ENCODE measurements at places on chromosomes 7 and 10. TPM values are rescaled to one million over a fixed set of nuclear protein-coding genes. Genes with fewer than 3 reads are reported as not detected.

GRCh38 chr7:33764752-33765451 lies 140.4 kb upstream of the BMPER start:
- no peak for DNase-seq

DNA sequence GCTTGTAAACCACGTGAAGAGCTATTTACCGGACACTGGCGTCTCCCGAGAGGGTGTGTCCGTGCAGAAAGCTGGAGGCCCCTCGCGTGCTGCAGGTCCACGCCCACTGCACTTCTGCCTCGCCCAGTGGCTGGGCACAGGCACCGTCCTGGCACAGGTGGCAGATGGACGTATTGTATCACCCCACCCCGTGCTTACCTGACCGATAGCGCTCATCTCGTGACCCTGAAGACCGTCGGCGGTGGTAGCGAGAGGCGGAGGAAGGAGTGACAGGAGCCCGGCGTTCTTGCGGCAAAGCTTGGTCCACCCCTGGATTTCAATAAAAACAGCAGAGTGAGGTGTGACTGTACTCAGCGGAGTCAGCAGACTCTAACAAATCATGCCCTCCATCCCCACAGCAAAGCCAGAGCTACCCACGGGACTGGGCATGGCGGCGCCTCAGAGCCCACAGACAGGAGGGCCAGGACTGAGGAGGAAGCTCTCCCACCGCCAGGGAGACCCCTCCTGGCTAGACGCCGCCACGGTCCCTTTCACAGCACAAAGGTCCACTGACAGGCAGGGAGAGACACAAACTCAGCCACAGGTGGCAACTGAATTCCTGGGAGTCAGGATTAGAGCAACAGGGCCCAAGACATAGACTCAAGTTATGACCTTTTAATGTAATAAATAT lies 217.1 kb downstream of the DIP2C start:
- no peak for DNase-seq

DNA sequence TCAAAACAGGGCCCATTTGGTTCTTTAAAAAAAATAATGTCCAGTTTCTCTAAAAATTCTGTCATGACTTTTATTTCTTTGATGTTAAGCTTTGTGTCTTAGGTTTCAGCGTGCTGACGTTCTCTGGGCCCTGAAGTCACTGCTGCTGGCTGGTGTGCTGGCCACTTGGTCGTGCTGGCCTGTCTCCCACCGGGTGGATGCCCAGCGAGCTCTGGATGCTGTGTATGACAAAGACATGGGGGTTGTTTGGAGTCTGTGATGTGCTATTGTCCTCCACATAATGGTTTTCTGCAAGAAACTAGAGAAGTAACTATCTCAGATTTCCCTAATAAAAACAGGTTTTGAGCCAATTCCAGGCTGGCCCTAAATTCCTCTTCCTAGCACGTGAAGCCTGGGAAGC lies 9.5 kb upstream of the IDI2 start:
- no peak for DNase-seq

IFIT1B gene
- 1.1 TPM for total RNA-seq

OGDHL gene
- 5.9 TPM for total RNA-seq

GRCh38 chr7:123583821-123584220 lies 17.8 kb upstream of the ASB15 start:
- no peak for DNase-seq

DYNC1I1 gene
- 5.6 TPM for total RNA-seq

DNA sequence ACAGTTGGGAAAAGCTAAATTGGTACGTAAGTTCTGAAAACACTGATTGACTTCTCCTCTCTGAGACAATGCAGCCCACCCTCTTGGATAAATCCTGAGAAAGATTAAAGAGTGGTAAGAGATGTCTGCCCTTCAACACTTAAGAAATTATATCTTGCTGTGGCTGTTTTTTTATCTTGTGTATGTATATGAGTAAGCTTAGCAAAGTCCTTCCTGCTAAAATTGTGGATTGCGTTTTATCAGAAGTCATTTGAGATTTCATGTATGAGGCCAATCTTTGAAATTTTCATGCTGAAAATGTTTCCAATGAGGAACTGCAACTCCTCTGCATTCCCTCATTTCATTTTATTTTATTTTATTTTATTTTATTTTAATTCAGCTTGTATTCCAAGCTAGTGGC lies 106.2 kb upstream of the INHBA start:
- no peak for DNase-seq

- DNase-seq = no peak
Observed at GRCh38 chr7:159061674-159062212, 82.9 kb downstream of the VIPR2 start.

HOXA7 gene
- 0.26 TPM for total RNA-seq

DNA sequence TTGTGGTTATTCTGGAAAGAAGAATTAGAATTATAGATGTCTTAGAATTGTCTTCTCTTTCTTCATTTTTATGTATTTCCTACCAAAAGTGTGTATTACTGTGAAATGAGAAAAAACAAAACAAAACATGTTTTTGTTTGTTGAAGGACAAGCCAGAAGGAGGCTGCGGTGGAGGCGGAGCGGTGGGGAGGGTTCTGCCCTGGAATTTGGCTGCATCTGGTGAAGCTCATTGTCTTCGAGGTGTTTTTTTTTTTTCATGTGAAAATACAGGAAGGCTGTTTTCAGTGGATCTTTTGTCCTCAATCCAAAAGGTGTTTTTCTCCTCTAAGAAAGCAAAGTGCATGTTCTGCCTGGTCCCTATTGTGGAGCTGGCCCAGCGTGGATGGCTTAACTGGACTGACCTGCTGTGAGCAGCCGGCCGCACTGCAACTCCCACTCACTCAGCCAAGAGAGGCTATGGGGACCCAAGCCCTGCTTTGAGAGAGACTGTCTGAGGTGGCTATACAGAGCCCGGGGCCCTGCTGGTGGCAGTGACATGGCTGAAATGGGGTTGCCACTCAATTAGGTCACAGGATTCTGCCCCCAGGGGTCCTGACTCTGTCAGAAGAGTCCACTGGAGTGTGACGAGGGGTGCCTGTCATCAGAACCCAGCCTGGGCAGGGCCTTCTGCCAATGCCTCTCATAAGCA lies 184.9 kb upstream of the MKI67 start:
- no peak for DNase-seq

DNA sequence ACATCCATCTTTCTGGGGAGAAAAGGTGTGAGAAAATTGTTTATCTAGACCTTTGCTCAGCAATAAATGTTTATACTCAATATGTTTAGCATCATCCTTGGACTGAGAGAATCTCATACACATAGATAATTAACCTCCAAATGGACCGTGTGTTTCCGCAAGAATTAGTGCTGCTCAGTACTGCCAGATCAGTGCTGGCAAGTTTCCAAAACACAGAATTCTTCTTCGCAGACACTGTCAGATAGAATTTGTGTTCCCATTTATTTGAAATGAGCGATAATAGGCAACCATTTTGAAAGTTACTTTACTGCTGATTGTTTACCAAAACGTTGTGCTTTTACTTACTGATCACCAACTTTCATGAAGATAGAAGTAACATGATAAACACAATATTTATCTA lies 33.7 kb downstream of the STAMBPL1 start:
- DNase-seq = no peak

DNA sequence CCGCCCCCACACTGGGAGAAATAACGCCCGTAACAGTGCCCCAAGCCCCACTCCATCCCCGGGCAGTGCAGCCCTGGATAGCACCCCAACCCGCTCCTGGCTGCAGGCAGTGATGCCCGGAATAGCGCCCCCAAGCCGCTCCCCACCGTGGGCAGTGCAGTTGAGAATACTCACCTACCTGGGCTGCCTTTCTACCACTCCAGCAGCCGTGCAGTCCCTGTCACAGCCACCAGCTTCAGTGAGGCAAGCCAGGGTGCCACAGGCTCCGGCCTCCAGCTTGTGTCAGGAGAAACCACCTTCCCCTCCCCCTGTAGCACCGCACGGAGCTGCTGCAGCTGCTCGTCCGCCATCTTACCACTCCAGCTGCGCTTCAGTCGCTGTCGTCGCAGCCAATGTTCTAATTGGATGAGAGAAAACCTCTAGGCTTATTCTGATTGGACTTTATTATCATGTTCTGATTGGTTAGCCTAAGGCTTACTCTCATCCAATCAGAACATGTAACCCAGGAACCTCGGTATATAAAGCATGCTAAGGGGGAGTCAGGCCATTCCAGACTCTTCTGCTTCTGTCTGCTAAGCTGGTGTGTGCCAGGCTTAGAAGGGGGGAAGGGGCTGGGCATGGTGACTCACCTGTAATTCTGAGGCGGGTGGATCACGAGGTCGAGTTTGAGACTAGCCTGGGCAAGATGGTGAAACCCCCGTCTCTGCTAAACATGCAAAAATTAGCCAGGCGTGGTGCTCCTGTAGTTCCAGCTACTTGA lies 53.2 kb upstream of the ZNF33B start:
- DNase-seq = no peak

COL13A1 gene
- not detected for total RNA-seq

ASZ1 gene
- total RNA-seq = not detected

HOXA5 gene
- 22.9 TPM for total RNA-seq

GRCh38 chr7:148871030-148871429 lies 13.1 kb downstream of the EZH2 start:
- no peak for DNase-seq

GNGT1 gene
- not detected for total RNA-seq

- DNase-seq = no peak
Observed at GRCh38 chr7:73726083-73726466, 6.6 kb upstream of the STX1A start.

PLXNA4 gene
- total RNA-seq = 16.5 TPM

DNA sequence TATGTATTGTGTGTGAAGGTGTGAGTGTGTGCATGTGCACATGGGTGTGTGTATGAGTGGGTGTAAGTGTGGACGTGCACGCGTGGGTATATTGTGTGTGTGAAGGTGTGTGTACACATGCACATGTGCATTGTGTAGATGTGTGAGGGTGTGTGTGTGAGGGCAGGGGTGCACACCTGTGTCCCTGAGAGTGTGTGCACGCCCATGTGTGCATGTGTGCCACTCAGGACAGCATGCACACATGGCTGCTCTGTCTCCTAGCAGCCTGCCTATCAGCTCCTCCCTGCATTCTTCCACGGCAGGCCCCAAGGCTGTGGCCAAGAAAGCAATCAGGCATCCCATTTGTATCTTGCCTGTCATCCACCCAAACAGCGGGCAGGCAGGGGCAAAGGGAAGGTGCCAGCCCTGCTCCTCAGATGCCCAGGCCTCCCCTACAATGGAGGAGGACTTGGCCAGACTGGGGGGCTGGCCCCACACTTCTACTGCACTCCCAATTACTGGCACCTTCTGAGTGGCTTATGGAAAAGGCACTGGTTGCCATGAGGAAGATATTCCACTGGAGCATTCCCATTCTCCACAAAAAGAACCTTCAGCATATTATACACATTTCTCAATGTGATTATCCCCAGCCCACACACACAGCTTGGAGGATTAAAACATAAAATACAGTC lies 380.4 kb upstream of the ZMIZ1 start:
- no peak for DNase-seq

DNA sequence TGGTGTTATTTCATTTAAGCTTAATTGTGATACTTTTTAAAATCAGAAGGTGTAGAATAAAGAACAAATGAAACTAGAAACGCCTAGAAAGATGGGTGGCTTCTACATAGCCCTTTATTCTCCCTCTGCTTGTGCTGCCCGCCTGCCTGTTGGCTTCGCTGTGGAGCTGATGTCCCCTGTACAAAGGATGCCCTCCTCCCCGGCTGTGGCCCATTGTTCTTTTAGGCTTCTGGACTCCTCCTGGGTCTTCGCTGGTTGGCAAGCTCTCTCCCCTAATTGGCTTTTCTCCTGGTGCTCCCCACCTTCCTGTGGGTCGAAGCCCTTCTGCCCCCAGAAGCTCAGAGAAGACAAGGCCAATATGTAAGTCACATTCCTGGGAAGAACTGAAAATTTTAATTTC lies 98.2 kb downstream of the FANK1 start:
- no peak for DNase-seq

- no peak for DNase-seq
Observed at GRCh38 chr10:21570761-21571521, 36.9 kb downstream of the MLLT10 start.

ZNF107 gene
- total RNA-seq = 17.1 TPM

IFRD1 gene
- total RNA-seq = 37.3 TPM

STAG3 gene
- total RNA-seq = not detected

GRCh38 chr10:70096705-70097420 lies 35.8 kb downstream of the AIFM2 start:
- no peak for DNase-seq

All from uterus (tissue), 4 donors.